ENCODE measurements at places on chromosomes 4 and X.

GRCh38 chr4:8033067-8033755 is 93.5 kb upstream of the AFAP1 start:
- DNase-seq: no peak

DNA sequence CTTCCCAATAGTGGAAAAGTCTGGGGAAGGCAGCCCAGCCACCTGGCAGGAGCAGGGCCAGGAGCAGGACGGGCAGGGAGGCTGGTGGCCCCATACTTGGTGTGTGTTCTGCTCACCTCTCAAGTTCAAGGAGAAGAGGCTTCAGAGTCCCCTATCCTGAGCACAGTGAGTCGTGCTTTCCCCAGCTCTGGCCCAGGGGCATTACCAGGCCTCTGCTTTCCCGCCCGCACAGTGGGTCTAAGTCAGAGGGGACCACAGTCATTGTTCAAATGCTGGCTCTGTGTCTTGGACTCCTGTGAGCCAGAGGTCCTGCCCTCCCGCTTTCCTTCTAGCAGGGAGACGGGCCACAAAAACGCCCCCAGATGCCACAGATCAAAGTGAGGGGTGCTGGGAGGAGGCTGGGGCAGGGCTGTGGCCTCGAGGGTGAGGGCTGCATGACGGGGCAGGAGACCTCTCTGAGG is 27.6 kb downstream of the HTRA3 start:
- DNase-seq: no peak

- DNase-seq: no peak
Measured at GRCh38 chr4:175252642-175253041, 334.5 kb downstream of the ADAM29 start.

GRCh38 chr4:42768125-42768748 is 111.3 kb upstream of the ATP8A1 start:
- no peak for DNase-seq

DNA sequence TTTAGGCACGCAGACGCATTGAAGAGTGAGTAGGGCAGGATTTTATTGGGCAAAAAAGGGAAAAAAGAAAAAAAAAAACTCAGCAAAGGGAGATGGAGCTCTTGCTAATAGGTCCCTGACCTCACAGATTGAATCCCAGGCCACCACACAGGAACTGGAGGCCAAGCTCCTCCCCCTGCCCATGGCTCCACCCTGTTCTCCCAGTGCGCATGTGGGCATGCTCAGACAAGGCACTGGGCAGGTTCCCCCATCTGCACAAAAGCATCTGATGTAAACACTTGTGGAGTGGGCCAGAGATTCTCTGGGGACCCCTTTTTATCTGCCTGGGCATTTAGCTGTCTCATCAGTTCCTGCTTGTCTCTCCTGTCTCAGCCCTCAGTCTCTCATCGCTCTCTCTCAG is 9.5 kb downstream of the FRMD7 start:
- no peak for DNase-seq

DNA sequence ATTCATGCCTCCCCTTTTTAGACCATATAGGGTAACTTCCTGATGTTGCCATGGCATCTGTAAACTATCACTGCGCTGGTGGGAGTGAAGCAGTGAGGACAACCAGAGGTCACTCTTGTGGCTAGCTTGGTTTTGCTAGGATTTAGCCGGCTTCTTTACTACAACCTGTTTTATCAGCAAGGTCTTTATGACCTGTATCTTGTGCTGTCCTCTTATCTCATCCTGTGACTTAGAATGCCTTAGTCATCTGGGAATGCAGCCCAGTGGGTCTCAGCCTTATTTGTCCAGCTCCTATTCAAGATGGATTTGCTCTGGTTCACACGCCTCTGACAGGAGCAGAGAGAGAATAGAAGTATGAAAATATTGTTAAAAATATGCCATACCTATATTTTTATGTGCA is 355.7 kb downstream of the ADGRL3 start:
- no peak for DNase-seq
